Testis (tissue), 5 donors: ENCODE measurements at places on chromosomes 6 and 20.
A peak's percentile ranks its signal among the peaks of the same experiment; 100 is the strongest.

GRCh38 chr20:60242836-60243505 lies 284.7 kb downstream of the CDH26 start:
- no peak for DNase-seq

GRCh38 chr6:3380344-3381232 lies 76.3 kb downstream of the SLC22A23 start:
- no peak for DNase-seq

DNA sequence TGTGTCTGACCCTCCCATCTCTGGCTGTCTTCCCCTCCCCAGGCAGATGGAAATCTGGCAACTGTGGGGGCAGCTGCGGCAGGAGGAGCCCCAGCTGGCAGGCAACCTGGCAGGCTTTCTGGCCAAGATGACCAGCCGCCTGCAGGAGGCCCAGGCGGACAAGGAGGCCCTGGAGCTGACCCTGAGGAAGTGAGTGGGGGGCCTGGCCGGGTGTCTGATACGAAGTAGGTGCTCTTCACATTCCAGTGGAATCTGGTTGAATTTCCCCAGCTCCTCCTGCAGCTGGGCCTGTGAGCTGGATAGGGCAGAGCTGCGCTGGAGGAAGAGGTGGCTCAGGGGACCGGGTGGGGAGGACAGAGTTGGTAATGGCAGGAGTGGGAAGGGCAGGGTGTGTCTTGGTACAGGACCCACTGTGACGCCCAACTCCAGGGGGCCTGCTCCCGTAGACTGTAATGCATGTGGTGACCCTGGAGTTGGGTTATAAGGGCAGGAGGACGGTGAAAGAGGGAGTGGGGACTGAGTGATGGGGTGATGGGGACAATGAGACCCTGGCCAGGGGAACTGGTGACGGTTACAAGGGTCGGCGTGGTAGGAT lies 19.7 kb downstream of the RAB44 start:
- no peak for DNase-seq

DNA sequence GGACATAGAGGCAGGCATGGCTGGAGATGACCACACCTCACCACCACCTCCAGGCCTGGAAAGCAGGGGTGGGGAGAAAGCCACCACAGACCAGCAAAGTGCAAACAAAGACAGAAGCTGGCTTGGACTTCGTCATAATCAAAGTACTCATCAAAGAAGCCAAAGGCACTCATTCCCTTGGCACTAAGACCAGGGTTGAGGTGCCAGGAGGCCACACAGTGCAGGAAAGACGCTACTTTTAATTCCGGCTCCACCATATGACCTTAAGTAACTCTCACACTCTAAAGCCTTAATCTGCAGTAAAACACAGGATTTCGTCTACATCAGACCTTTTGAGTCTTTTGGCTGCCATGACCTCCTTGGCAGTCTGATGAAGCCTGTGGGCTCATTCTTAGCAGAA lies 123.1 kb downstream of the HIVEP2 start:
- DNase-seq = no peak

DNA sequence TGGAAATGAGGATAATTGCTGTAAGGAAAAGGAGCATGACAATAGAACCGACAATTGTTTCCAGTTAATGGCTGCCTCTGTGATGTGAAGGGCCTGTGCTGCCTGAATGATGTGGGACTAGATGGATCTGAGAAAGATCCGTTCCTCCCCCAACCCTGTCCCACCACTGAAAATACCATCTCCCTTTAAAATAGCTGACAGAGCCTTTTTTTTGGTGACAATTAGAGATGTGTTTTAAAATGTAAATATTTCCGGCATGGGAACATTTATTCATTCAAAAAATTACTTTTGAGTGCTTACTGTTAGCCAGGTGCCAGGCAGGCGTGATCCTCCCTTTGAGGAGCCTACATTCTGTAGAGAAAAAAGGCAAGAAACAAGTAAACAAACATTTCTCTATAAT lies 72.4 kb upstream of the SUPT3H start:
- no peak for DNase-seq

GRCh38 chr6:410555-411395 lies 19.2 kb downstream of the IRF4 start:
- DNase-seq = no peak

DNA sequence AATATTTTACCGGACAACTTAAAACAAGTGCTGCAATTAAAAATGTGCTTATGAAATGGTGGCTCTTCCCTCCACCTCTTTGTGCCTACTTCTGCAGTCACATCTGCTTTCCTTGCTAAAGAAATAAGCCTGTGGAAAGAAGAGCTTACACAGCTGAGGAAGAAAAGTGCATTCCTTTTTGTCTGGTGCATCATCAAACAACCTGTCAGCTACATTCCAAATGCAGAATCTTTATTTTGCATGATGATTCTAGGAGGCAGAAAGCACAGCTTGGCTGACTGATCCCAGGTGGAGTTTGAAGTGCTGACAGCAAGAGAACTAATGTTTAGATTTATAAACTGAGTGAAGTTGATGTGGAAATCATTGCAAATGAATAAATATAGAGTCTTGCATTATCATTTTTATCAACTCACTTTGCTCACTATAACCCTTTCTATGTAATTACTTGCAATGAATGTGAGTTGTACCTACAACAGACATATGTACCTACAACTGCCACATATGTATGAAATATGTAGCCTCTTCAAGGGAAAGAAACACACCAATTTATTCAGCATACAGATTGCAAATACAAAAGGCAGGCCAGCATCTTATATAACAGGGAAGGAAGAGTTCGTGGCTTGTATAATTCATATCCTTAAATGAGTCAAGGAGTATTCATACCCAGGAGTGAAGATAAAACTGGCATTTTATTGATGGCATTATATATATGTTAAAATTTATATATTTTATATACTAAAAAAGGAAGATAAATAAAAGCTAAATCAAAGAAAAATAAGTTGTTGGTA lies 223.4 kb upstream of the MCHR2 start:
- no peak for DNase-seq

DNA sequence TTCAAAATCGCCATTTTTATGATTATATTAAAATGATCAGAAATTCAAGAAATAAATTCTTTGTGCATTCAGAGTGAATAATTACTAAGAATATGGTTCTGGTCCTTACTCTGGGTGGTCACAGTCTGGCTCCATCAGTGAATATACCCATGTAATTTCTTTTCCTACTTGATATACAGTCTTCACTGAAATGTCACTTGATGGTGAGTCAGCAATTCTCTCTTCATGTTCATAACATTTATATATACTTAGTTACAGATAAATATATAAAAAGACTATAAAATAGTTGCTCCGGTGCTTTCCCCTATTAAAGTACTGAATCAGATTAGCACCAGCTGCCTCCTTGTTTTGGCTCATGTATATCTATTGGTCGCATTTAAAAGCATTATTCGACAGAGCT lies 56.4 kb upstream of the MTRF1L start:
- DNase-seq = no peak

DNA sequence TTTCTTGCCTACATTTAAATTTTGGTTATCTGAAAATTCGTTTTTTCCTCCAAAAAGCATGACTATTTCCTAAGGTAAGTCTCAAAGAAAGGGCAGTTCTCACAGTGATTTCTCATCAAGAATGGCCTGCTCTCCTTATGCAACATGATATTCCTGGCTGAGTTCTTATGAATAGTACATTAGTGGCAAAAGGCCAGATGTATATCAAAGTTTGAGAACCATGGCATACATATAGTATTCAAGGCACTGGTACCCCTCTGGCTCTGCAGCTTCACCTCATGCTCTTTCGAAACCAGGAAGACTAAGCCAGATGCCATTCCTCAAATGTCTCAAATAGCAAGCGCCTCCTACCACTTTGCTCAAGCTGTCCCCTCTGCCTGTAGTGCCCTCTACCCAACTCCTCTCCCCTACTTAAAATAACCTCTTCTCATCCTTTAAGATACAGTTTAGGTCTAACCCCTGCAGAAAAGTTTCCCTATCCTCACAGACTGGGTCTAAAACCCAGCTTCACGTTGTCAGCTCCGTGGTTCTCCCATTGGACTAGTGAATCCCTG lies 280.3 kb downstream of the HACE1 start:
- DNase-seq = no peak

DNA sequence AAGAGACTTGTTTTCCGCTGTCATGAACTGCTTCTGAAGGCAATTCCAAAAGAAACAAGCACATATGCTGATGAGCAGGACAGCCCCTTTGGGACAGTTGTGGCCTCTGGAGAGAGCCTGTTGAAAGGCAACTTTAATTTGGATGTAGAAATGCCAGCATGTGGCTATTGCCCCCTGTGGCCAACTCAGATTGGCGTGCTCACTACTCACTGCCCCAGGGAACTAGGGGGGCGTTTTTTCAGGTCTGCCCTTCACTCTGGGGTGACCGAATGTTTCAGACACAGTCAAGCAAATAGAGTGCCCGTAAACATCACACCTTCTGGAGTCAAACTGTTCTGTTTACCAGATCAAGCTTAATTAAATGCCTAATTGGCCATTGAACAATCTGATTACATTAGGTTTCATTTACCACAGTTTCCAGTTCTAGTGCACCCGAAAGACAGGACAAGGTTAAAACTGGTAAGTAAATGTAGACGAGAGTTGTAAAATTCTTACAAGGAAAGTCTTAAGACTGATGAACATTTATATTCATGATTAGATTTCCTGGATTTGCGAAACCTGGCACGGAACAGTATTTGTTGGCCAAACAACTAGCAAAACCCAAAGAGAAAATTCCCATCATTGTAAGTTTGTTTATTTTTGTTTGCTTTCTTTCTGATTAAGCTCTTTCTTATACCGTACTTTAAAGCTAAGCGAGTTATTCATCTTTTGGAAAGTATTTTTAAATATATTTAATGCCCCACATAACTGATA lies 75.9 kb upstream of the SYNJ2 start:
- no peak for DNase-seq

GRCh38 chr6:35177157-35177556 lies 36.0 kb upstream of the TCP11 start:
- DNase-seq = no peak

GRCh38 chr6:122052346-122052900 lies 347.0 kb upstream of the HSF2 start:
- no peak for DNase-seq

GRCh38 chr6:37314487-37315156 lies 39.2 kb upstream of the RNF8 start:
- peak; percentile 66 for DNase-seq

- peak; percentile 90 for DNase-seq
These were observed 98.4 kb upstream of the KCNG1 start for GRCh38 chr20:51121272-51121671.

DNA sequence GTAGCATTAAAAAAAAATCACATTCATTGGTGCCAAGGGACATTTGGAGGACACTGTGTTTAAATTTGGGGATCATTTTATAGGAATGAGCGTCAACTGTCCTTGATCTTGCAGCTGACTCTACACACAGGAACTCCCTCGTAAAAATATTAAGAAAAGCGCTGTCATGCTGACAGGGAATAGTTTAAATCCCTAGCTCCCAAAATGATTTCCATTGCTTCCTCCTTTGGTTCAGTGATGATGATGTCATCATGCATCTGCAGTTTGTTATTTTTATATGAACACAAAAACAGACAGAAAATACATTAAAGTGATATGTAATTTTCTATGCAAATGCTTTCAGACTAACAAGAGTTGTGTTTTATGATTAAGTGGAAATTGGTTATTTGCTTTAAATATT lies 275.6 kb downstream of the BTBD9 start:
- no peak for DNase-seq

DNA sequence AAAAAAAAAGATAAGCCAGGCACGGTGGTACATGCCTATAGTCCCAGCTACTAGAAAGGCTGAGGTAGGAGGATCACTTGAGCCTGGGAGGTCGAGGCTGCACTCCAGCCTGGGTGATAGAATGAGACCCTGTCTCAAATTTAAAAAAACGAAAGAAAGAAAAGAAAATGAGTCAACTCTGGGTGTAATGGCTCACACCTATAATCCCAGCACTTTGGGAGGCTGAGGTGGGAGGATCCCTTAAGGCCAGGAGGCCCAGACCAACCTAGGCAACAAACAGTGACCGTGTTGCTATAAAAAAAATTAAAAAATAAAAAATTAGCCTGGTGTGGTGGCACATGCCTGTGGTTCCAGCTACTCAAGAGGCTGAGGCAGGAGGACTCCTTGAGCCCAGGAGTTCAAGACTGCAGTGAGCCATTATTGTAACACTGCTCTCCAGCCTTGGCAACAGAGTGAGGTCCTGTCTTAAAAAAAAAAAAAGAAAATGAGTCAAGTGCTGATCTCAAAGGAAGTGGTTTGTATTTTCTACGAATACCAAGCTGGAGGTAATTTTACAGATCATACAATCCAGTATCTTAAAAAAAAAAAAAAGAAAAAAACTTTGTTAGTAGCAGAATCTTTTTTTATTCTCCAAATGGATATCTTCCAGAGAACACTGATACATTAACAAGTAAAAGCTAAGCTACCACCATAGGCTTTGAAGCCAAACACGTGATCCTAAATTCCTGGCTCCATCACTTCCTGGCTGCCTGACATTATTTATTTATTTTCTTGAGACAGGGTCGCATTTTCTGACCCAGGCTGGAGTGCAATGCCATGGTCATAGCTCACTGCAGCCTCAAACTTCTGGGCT lies 5.7 kb downstream of the COMMD7 start:
- no peak for DNase-seq

DNA sequence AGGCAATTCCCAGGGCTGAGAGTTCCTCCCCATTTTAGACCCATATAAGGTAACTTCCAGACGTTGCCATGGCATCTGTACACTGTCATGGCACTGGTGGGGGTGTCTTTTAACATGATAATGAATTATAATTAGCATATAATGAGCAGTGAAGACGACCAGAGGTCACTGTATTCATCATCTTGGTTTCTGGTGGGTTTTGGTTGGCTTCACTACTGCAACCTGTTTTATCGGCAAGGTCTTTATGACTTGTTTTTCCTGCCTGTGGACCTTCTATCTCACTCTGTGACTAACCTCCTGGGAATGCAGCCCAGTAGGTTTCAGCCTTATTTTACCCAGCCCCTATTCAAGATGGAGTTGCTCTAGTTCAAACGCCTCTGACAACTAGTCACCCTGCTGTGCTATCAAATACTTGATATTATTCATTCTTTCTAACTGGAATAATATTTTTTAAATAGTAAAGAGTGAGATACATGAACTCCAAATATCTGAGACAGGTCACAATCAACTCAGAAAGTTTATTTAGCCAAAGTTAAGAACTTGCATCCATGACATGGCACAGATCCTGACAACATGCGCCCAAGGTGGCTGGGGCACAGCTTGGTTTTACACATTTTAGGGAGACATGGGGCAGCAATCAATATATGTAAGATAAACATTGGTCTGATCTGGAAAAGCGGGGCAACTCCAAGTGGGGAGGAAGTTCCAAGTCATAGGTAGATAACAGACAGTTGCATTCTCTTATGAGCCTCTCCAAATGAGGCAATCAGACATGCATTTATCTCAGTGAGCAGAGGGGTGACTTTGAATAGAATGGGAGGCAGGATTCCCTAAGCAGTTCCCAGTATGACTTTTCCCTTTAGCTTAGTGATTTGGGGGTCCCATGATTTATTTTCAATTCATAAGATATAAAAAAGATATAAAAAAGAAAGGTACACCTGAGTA lies 1.2 kb upstream of the UFL1 start:
- no peak for DNase-seq

GRCh38 chr20:6017467-6017866 lies 36.4 kb downstream of the LRRN4 start:
- no peak for DNase-seq

GRCh38 chr6:23031986-23032385 lies 462.6 kb downstream of the HDGFL1 start:
- no peak for DNase-seq

- DNase-seq = no peak
These were observed 49.9 kb downstream of the VEGFA start for GRCh38 chr6:43819958-43820357.
